Epithelial cell of proximal tubule (primary cell): ENCODE measurements at places on chromosomes 13 and 19. TPM values are rescaled to one million over a fixed set of nuclear protein-coding genes. Genes with fewer than 3 reads are reported as not detected.

The RNF17 gene
- total RNA-seq = 0.65 and 1.8 TPM in 2 replicates

The DYRK1B gene
- total RNA-seq = 5.7 and 15.5 TPM in 2 replicates

The PRR19 gene
- 0.23 and 2.7 TPM in 2 replicates for total RNA-seq

The RDH8 gene
- not detected in 2 replicates for total RNA-seq

The LHB gene
- 3.6 TPM in 1 of 2 replicates, not detected in the other for total RNA-seq

The IFNL3 gene
- total RNA-seq = not detected in 2 replicates

The PEAK3 gene
- total RNA-seq = not detected in 2 replicates

The FUZ gene
- 8.3 and 15.0 TPM in 2 replicates for total RNA-seq

The CIRBP gene
- total RNA-seq = 165 and 317 TPM in 2 replicates

The ZNF285 gene
- total RNA-seq = 1.5 and 2.7 TPM in 2 replicates

The CYP4F2 gene
- total RNA-seq = not detected in 2 replicates

The SLC1A6 gene
- total RNA-seq = not detected in 2 replicates

GRCh38 chr19:9436358-9436757, 985 bp upstream of the ZNF266 start:
- no peak for DNase-seq

DNA sequence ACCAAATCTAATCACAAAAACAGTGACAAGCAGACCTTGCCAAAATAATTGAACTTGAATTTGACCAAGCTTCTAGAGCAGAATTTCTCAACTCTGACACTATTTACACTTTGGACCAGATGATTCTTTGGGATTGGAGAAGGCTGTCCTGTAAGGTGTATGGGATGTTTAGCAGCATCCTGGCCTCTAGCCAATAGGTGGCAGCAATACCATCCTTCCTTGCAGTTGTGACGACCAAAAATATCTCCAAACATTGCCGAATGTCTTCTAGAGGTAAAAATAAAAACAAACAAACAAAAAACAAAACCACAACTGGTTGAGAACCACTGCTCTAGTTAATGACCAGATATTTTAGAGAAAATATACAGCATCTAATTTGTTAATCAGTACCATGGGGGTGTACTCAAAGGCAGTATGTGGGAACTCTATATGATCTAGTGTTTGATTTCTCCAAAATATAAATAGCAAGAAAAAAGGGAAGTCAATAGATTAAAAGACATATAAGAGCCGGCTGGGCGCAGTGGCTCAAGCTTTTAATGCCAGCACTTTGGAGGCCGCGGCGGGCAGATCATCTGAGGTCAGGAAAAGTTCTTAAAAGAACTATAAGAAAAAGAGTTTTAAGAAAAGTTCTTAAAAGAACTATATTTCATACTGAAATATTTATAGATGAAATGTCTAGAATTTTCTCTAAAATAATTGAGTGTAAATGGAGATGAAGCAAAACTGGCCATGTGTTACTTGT, 60.9 kb upstream of the ZNF527 start:
- DNase-seq = no peak

DNA sequence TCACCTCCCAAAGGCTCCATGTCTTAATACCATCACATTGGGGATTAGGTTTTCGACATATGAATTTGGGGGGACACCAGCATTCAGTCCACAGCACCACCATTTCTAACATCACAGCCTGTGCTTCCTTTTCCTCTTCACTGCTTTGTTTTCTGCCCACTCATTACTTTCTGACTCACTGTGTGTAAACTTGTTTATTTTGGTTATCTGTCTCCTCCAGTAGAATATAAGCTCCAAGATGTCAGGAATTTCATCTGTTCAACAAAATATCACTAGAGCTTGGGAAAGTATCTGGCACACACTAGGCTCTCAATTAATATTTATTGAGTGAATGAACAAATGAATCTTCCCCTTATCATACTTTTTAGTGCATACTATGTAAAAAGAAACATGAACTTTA, 152.0 kb downstream of the NUFIP1 start:
- DNase-seq = no peak

GRCh38 chr19:33779849-33780248, 16.8 kb upstream of the KCTD15 start:
- DNase-seq = no peak

DNA sequence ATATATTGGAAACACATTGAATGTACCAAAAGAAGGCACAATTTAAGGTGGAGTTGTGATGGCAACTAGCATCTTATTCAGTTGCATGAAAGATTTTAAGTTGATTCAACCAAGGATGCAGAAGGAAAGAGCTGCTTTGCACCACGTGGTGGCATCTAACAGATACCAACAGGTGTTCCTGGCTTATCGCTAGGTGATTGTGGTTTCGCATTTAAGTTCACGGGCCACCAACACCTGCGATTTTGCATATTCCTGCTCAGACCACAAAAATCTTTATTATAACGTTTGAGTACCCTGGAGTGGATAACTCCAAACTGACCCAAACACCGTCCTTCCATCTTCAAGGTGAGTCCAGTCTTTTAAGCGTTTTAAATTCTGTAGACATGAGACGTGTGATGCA, 45.3 kb downstream of the RGCC start:
- DNase-seq = no peak

GRCh38 chr13:27276188-27276587, 5.6 kb downstream of the RASL11A start:
- DNase-seq = no peak

- DNase-seq = no peak
These were observed 511.7 kb upstream of the KLHL1 start for GRCh38 chr13:70619936-70620335.

- no peak for DNase-seq
These were observed 481.3 kb upstream of the GPC6 start for GRCh38 chr13:92745258-92745657.

DNA sequence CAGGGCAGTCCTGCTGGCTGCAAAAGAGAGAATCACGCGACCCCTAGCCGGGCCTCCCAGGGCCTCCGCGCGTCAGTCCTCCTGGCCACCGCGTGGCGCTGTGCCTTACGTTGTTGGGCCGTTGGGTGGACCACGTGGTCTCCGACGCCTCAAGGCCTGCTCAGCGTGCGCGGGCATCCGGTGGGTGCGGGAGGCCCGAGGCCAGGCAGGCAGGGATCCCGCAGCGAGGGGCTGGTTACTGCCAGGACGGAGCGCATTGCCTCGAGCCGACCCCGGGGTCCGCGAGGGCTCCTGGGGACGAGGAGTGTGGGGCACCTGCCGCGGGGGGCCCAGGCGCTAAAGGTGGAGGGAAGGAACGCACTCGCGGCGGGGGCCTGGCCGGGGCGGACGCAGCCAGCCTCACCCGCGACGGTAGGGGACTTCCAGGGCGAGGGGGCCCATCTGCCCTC, at the start of gene TDRD12:
Gene TDRD12 (plus strand): TSS at position 157 of the 449 bp plus-strand sequence. CDS start 306 bp downstream, outside the sequence.
- no peak for DNase-seq

DNA sequence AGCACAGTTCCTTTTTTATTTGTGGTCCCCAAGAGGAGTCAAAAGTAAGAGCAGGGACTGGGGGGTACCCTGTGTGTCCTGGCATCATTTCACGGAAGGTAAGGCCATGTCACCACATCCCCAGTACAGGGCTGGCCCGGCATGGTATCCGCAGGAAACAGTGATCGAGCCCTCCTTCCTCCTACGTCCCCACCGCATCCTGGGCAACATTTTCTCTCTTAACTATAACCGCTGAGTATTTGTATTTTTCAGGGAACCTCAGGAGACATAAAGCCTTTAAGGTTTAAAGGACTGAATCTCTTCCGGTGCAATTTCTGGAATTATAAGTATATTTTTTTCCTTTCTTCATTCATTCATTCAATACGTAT, 13.6 kb upstream of the LATS2 start:
- no peak for DNase-seq

DNA sequence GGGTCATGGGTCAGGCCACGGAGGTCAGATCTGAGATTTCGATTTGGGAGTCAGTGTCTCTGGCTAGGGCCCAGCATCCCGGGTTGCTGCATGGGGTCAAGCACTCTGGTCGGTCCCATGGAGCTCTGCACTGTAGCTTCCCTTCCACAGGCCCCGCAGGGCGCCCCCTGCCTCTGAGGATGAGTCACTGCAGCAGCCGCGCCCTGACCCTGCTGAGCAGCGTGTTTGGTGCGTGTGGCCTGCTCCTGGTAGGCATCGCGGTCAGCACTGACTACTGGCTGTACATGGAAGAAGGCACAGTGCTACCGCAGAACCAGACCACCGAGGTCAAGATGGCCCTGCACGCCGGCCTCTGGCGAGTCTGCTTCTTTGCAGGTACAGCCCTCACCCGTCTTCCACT, 3.6 kb downstream of the CACNG7 start:
- no peak for DNase-seq

DNA sequence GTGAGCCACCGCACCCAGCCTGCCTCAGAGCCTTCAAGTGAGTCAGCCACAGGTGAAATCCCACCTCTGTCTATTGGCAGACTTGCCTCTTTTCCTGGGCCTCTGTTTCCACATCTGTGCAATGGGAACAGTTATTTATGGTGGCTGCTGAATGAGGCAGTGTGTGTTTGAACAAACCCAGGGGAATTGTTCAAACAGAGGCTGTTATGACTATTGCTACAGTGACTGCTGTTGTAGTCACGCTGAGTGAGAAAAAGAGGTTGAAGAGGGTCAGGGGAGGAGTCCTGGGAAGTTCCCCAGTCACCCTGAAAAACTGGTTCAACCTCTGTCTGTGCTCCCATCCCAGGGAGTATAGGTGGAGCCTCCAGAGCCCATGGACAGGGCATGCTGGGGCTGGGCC, at the start of gene CEACAM19:
Gene CEACAM19 (plus strand): TSS at position 83 of the 400 bp plus-strand sequence. CDS start 450 bp downstream, outside the sequence.
- DNase-seq = no peak

- no peak for DNase-seq
These were observed 27.6 kb downstream of the TMPRSS9 start for GRCh38 chr19:2387367-2388288.

GRCh38 chr19:39193803-39194202, 3.0 kb upstream of the NCCRP1 start:
- DNase-seq = no peak

DNA sequence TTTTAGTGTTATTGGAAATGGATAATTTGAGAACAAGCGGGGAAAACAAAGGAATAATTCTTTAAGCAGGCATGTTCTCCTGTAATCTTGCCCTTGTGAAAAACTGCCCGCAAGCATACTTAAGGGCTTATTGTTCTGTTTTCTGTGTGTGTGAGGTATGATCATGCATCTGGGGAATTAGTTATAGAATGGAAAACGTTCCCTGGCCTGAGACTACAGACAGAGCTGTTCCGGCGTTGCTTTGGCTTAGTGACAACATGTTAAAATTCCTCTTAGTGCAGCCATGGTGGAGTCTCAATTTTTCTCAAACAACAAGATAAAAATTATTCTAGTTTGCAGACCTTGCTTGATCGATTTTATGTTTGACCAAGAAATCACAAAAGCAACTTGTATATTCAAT, 560.2 kb upstream of the SPRY2 start:
- DNase-seq = no peak

GRCh38 chr13:21930536-21930935, 259.7 kb downstream of the FGF9 start:
- DNase-seq = no peak

- no peak for DNase-seq
These were observed 8.8 kb downstream of the INAFM1 start for GRCh38 chr19:47283405-47284059.

GRCh38 chr13:67619351-67619994, 389.3 kb upstream of the PCDH9 start:
- no peak for DNase-seq

- DNase-seq = no peak
These were observed 7.7 kb upstream of the CIRBP start for GRCh38 chr19:1261538-1261797.

DNA sequence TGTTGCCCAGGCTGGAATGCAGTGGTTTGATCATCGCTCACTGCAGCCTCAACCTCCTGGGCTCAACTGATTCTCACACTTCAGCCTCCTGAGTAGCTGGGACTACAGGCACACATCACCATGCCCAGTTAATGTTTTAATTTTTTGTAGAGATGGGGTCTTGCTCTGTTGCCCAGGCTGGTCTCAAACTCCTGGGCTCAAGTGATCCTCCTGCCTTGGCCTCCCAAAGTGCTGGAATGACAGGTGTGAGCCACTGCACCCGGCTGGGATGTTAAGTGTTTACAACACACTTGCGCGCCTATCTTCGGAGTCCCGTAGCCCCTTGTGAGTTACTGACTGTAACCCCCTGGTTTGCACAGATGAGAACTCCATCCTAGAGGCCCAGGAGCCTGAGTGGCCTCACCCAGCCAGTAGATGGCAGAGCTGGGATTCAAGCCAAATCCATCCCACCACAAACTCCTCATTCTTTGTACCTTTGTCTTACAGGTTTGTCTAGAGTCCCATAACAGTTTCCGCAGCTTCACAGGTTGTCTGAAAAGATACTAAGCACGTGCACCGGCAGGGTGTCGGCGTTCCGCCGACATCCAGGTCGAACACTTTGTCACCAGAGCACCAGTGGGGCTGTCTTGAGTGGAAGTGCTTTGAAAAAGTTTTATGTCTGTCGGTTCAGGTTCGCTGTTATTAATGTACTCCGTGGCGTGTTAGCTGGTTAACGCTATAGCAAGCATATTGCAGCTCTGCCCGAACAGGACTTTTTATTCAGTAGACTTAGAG, 14.7 kb downstream of the MAG start:
- DNase-seq = no peak

DNA sequence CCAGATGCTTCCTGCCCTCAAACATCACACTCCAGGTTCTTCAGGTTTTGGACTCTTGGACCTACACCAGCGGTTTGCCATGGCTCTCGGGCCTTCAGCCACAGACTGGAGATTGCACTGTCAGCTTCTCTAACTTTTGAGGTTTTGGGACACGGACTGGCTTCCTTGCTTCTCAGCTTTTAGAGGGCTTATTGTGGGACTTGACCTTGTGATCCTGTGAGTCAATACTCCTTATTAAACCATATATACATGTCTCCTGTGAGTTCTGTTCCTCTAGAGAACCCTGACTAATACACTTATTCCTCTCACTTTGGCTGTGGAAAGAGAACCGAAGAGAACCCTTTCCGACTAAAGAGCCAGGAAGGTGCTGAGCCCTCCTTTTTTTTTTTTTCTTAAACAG, 53.6 kb downstream of the LMO7 start:
- no peak for DNase-seq

DNA sequence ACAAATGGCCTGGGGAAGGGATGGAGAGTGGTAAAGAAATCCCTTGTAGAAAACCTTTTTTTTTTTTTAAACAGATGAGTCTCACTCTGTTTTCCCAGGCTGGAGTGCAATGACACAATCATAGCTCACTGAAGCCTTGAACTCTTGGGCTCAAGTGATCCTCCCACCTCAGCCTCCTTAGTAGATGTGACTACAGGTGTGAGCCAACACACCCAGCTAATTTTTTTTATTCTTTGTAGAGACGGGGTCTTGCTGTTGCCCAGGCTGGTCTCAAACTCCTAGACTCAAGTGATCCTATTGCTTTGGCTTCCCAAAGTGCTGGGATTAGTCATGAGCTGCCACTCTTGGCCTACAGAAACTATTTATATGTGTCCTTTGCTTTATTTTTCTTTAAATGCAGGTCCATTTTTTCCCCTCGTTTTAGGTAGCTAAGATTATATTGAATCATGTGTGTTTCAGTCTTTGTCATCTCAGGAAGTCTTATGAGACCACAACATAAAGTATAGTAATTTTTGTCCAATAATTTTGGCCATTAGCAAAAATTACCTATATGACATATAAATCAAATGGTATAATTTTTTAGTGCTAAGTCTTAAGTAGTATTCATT, 10.5 kb downstream of the LPAR6 start:
- no peak for DNase-seq

GRCh38 chr19:1513499-1514294, 878 bp upstream of the ADAMTSL5 start:
- no peak for DNase-seq
